Stimulated activated CD4-positive, alpha-beta T cell treated with anti-CD3 and anti-CD28 coated beads, Interleukin-2, amount 100 ng/mL, for 24 hours (primary cell): ENCODE measurements at places on chromosomes 16 and 17.

GRCh38 chr16:81544700-81545271, 100.2 kb downstream of the CMIP start:
- DNase-seq: no peak

DNA sequence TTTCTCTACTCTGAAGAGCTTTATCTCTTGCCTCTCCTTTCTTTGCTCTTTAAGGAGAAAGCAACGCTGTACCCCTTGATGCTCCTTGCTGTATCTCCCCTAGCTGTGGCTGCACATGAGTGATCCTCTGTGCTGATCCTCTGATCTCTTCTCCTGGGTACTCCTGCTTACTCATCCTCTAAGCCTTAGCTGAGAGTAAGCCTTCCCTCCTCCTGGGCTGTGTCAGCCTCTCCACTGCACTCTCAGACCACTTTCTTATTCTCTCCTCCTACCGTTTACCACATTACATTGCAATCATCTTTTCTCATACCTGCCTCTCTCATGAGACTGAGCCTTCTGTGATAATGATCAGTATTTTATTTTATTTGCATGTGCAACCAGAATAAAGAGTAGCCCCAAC, 25.1 kb downstream of the SOX9 start:
- DNase-seq: no peak

GRCh38 chr17:1916963-1917715, 87.3 kb downstream of the RPA1 start:
- no peak for DNase-seq

DNA sequence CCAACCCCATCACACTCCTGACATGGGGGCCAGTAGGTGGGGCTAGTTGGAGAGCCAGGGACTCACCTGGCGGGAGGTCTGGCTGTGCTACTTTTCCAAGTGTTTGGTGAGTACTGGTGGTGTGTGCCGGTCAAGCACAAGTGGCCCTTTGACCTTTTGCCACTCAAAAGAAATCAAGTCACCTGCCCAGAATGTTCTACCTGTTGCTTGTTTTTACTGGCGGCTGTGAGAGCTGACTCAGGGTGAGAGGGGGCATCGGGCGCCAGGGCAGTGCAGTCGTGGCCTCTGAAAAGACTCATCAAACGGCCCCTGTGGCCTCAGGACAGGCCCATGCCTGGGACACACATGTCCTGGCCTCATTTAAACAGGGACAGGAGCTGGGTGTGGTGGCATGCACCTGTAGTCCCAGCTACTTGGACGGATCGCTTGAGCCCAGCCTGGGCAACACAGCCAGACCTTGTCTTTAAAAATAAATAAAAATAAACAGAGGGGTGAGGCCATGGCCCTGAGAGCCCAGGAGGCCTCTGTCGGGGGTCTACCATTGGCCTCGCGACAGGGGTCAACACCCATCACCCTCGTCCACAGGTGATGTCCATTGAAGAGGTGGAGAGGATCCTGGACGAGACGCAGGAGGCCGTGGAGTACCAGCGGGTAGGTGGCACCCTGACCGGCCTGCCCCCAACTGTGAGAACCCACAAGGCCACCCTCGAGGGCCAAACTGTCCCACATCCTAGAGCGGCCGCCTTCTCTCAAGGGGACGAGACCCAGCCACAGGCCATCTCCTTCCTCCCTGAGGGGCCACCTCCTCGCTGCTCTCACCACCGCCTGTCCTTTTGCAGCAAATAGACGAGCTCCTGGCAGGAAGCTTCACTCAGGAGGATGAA, 5.0 kb downstream of the CHMP6 start:
- DNase-seq: no peak

- no peak for DNase-seq
Measured at GRCh38 chr16:75197522-75198134, 9.3 kb downstream of the CTRB2 start.
